ENCODE measurements at places on chromosomes 11 and 22.

- DNase-seq: no peak
Measured at GRCh38 chr22:18111759-18112330, 1.2 kb downstream of the TUBA8 start.

GRCh38 chr22:36233796-36234195 lies 5.5 kb downstream of the APOL2 start:
- no peak for DNase-seq

- no peak for DNase-seq
Measured at GRCh38 chr11:111939836-111940604, 2.9 kb downstream of the DIXDC1 start.

GRCh38 chr22:50712341-50713007 lies 25.5 kb upstream of the ACR start:
- DNase-seq: no peak

GRCh38 chr11:35234460-35235156 lies 95.6 kb downstream of the CD44 start:
- DNase-seq: no peak

GRCh38 chr11:108235633-108236032 lies 12.8 kb downstream of the ATM start:
- DNase-seq: no peak

- no peak for DNase-seq
Measured at GRCh38 chr11:119683783-119684182, 45.2 kb downstream of the NECTIN1 start.

- DNase-seq: no peak
Measured at GRCh38 chr11:122750049-122750448, 88.3 kb upstream of the CRTAM start.

GRCh38 chr11:77035580-77035979 lies 1.4 kb downstream of the B3GNT6 start:
- no peak for DNase-seq

DNA sequence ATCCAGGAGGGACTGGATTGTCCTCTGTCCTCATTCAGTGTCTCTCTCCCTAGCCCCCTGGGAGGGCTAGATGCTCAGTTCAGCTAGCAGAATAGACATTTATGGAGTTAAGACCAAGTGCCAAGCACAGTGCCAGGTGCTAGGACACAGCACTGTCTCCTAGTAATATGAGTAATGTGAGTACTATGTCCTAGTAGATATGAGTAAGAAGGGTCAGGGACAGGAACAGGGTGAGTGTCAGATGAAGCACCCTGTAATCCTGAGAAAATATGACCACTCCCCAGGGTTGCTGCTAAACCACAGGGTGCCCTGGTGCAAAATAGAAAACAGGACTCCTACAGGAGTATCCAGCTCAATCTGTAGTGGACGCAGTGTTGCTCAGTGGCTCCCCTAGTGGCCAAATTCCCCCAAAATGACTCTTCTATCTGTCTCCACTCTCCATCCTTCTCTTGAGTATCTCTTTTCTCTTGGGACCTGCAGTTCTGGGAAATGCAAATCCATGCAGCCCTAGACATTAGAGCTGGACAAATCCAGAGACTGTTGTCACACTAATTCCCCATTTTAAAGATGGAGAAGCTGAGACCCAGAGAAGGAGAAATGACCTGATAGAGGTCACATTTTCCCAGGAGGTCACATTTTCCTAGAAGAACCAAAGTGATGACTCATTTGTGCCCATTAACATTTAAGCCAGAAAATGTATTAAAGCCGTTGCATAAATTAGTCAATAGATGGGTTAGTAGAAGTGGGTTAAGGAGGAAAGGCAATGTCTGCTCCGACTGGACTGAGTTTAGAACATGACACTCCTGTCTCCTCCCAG lies 214.3 kb downstream of the NXPE2 start:
- DNase-seq: no peak

DNA sequence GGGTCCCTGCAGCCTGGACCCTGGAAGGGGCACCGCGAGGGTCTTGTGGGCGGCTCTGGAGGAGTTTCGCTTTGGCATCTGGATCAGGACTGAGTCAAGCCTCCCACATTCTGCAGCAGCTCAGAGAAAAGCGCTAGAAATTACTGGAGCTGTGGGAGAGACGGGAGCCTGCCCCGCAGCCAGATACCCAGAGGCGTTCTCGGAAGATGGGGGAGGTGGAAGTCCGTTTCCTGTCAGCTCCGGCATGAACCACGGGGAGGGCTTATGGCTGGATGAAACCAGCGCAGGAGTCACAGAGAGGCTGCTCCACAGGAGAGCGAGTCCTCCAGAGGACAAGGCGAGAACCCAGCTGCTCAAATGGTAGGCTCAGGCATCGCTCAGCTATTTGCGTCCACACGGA lies 379.3 kb downstream of the OPCML start:
- no peak for DNase-seq

DNA sequence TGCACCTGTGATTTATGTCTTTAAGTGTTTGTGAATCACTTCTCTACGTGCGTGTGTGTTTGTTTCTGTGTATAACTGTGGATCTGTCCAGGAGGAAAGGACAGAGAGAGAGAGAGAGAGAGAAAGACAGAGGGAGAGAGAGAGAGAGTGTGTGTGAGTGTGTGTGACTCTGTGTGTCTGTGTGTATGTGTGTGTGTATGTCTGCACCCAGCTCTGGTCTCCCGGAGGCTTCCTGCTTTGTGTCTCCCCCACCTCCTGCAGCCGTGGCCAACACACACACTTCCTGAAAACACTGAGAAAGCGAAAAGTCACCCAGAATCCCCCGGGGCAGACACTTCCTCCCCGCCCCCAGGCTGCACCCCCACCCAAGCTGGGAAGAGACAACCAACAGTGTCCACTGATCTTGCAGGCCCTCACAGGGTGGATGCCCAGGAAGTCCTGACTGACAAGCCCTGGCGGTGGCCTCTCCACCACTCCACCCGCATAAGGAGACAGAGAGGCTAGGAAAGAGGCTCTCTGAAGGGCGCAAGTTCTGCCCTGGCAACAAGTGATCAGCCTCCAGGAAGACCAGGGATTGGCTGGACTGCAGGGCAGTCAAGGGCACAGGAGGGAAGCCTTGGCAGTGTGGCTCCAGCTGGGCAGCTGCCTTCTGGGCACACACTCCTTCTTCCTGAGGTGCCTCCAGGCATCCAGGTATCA lies 30.0 kb downstream of the ARAP1 start:
- peak; percentile 97 for DNase-seq

GRCh38 chr22:39173787-39174497 lies 21.5 kb upstream of the CBX7 start:
- peak; percentile 74 for DNase-seq

DNA sequence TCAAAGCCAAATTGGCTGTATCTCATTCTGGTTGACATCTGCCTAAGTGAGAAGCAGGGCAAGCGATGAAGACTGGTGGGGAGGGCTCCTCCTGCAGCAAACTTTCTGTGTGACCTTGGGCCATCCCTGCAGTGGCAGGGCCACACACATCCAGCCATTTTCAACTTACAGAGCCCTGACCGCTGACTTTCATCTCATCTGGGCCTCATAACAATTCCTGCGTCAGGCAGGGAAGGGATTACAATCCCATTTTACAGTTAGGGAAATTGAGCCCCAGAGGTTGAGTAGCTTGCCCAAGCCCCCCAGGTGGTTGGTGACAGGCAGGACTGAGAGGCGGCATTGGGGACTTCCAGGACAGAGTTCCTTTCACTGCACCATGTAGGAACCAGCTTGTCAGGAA lies 21.9 kb downstream of the TPBGL start:
- no peak for DNase-seq

DNA sequence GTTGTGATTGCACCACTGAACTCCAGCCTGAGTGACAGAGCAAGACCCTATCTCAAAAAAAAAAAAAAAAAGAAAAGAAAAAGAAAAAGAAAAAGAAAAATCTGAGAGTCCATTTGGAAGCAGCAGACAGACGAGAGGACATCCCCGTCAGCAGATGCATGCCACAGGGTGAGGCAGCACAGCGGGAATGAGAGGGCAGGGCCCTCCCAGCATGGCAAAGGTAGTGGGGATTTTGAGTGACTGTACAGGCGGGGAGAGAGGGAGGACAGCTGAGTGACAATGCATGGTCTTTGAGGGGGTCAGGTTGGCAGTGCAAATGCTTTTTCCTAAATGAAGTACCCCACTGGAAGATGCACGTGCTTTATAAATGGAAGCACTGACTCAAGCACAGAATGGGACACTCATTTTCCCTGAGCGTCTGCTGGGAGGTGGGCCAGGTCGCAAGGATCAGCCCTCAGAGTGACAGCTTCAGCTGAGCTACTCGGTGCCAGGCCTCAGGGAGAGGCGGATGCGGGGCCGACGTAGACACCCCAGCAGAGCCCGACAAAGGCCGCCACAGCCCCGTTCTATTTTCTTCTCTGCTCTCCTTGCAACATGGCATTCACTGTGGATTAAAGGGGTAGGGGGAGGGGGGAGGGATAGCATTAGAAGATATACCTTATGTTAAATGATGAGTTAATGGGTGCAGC lies 113.5 kb downstream of the SHANK2 start:
- no peak for DNase-seq

- DNase-seq: peak; percentile 75
Measured at GRCh38 chr11:279966-280705, 1.9 kb downstream of the NLRP6 start.

GRCh38 chr11:98423933-98424332 lies 596.8 kb upstream of the CNTN5 start:
- no peak for DNase-seq

GRCh38 chr11:2301631-2302305 lies at the start of the genes C11orf21 and TSPAN32:
C11orf21 (minus strand) TSS chr11:2301918; CDS start chr11:2301808, 110 bp downstream.
TSPAN32 (plus strand) TSS chr11:2302013; CDS start chr11:2302150, 137 bp downstream.
- no peak for DNase-seq

- DNase-seq: no peak
Measured at GRCh38 chr11:11476499-11476898, 123.4 kb upstream of the CSNK2A3 start.

GRCh38 chr11:100918551-100919500 lies 210.8 kb downstream of the PGR start:
- no peak for DNase-seq

DNA sequence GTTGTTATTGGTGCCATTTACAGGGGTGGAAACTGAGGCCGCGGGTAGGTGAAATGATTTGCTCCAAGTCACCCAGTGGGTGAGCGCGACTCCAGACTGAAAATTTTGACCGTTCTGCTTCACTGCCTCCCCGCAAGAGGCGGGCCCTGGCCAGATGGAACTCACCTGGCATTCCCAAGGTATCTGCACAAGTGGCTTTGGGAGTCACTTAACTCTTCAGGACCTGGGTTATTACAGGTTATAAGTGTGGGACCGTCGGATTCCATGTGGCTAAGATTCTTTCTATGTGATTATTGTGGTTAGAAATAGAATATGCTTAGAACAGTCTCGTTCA lies 598 bp downstream of the CABIN1 start:
- DNase-seq: no peak

DNA sequence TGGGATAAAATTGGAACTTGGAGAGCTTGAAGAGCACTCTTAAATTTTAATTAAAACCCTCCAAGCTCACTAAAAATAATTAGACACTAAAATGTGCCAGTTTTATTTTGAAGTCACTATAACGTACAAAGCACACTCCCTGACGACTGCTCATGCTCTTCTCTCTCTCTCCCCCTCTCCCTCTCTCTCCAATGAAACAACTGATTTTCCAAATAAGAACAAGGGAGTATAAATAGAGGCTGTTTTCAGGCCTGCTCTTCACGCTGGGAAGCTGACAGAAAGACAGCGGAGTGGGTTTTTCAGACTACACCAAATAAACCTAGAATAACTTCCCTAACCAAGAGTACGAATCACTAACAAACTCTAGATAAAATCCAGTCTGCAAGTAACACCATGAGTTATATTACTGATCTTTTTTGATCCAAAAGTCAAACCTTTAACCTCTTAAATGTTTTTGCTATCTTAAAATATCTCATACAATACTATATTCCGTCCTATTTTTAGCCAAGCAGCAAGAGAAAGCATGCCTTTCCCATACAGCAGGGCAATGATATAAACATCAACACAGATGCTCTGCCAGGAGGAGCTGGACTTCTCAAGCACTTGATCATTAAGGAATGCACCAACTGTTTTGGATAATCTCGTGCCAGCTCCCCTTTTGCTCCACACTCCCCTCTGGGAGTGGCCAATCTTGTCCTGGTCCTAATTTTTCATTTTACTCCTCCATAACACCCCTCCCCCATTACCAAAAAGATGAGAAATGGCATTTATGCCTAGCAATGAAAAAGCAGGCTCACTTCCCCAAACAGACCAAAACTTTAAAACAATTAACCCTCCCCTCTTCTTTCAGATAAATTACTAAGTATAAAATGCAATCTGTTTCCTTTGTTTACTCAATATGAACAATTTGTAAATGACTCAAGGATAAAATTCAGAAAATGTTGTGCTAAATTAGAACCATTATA lies 116.9 kb downstream of the SOX6 start:
- no peak for DNase-seq

GRCh38 chr11:92866679-92867282 lies 102.7 kb upstream of the MTNR1B start:
- no peak for DNase-seq

DNA sequence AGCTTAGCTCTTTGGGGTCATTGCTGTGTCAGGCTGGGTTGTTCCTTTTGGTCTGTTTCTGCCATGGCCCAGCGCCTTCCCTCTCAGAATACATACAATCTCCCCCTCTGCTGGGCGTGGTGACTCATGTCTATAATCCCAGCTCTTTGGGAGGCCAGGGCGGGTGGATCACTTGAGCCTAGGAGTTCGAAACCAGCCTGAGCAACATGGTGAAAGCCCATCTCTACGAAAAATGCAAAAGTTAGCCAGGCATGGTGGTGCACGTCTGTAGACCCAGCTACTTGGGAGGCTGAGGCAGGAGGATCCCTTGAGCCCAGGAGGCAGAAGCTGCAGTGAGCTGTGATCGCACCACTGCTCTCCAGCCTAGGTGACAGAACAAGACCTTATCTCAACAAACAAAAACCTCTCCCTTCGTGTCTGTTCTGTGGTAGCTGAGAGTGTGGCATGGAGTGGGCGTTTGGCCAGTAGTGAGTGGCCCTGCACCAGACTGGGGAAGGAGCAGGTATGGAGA lies 46.7 kb upstream of the RAB1B start:
- DNase-seq: no peak

GRCh38 chr11:75539459-75540334 lies 14.0 kb upstream of the GDPD5 start:
- no peak for DNase-seq

- DNase-seq: no peak
Measured at GRCh38 chr11:9141186-9141585, 49.8 kb upstream of the SCUBE2 start.

DNA sequence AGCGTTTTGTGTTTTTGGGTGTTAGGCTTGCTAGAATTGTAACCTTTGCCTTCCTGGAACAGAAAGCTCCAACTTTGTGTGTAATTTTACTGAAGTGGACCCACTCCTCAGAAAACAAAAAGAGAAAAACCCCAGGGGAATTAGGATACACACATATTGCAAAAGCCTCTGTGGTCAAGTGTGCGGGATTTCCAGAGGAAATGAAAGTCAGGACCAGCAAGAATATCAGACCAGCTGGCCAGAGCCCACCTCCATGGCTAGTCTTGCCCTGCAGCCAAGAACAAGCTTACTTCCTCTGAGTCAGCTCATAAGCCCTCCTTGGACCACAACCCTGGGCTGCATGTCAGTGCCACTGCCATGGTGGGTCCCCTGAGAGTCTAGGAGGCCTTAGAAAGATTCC lies 37.0 kb upstream of the FTH1 start:
- DNase-seq: no peak

GRCh38 chr11:2529636-2530035 lies 84.8 kb downstream of the KCNQ1 start:
- no peak for DNase-seq

- DNase-seq: no peak
Measured at GRCh38 chr11:118612378-118612777, 5.0 kb downstream of the PHLDB1 start.

- no peak for DNase-seq
Measured at GRCh38 chr22:18118345-18118915, 7.8 kb downstream of the TUBA8 start.

GRCh38 chr11:71304491-71304890 lies 52.1 kb upstream of the SHANK2 start:
- no peak for DNase-seq

- DNase-seq: no peak
Measured at GRCh38 chr22:32457031-32457430, 7.2 kb downstream of the BPIFC start.
